ENCODE measurements at places on chromosomes 11 and 22.
A peak's percentile ranks its signal among the peaks of the same experiment; 100 is the strongest.

- DNase-seq = no peak
Observed at GRCh38 chr11:36400766-36401455, 104.8 kb downstream of the PRR5L start.

DNA sequence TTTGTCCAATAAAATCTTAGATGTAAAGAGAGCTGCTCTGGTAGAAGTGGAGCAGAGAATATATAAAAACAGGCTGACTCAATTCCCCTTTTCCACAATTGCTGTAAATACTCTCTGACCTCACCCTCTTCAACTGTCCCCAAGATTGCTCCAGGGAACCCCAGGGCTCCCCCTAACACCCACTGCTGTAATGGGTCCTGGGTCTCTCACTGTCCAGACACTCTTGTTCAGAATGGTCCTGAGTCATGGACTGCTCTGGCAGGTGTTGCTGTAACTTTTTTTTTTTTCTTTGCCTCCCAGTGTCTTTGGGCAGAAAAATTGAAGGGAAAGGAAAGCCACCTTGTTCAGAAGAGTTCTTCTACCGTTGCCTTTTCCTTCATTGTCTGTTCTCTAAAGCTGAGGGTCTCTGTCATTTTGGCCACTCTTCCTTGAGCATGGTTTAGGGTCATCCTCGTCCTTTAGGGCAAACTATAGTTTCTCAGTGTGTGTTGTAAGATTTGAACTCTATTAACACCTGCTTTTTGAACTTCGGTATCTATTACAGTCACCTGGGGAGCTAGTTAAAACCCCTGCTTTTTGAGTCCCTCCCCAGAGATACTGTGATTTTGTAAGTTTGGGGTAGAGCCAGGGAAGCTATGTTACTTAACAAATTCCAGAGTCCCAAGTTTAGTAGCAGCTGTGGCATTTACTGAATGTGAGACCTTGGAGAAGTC is 209.5 kb downstream of the NAV2 start:
- DNase-seq = no peak

- DNase-seq = no peak
Observed at GRCh38 chr22:33871935-33872334, 48.3 kb downstream of the LARGE1 start.

DNA sequence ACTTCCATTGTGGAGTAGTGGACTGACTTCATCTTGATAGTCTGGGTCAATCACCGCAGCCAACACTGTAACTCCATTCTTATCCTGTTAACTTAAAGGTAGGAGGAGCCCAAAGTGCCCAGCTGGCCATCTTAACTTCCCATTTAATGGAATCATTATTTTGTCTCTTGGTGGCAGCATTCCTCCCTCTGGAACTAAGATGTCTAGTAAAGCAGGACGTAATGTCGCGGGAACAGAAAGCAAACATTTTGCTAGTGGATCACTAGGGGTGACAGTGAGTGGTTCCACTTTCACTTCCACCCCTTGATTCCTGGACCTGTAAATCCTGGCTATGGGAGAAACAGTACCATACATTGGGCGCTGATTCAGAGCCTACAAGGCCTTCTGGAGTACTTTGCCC is 71.4 kb downstream of the GAB4 start:
- DNase-seq = no peak

DNA sequence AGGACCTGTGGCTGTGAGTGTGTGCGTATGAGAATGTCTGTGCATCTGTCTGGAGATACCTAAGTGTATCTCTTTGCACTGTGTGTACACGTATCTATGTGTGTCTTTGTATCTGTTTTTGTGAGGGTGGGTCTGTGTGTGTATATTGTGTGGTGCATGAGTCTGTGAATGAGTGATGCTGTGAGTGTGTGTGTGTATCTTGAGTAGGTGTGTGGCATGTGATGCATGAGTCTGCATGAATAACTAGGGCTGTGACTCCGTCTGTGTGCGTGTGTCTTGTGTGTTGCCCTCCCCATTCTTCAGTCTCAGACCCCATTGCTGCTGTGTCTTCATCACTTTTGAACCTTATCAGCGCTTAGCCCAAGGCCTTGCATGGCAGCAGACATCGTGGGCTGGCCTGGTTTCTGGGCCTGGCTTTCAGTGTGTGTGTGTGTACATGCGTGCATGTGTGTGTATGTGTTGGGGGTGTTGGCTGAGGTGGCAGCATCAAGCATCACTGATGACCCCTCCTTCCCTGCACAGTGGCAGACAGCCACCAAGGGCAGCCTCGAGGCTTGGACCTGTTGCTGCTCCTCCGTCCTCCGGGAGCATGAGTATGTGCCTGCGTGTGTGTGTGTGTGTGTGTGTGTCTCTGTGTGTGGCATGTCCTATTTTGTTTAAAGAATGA is 1.4 kb downstream of the SGSM1 start:
- no peak for DNase-seq

DNA sequence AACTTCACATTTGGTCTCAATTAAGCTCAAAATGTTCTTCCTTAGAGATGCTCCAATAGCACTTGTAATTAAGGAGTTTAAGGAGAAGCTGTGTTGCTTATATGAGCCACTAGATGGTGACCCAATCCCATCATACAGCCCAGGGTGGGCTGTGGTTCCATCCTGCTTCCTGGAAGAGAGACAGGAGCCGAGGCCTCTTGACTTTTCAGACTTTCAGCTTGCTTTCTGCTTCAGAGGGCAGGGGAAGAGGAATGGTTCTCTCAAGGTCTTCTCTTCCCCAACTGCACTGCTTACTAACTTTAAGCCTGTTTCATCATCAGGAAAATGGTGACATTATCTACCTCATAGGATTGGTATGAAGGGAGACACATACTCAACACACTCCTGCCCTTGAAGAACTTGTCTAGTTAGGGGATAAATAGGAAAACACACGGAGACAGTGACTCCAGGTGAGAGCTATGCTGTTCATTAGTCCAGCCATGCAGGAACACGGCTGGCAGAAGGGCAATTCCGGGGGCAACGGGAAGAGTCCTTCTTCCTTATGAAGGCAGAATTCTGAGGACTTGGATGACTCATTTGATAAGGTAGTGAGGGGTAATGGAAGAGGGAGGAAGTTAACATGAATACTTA is 20.1 kb downstream of the TMEM218 start:
- no peak for DNase-seq

DNA sequence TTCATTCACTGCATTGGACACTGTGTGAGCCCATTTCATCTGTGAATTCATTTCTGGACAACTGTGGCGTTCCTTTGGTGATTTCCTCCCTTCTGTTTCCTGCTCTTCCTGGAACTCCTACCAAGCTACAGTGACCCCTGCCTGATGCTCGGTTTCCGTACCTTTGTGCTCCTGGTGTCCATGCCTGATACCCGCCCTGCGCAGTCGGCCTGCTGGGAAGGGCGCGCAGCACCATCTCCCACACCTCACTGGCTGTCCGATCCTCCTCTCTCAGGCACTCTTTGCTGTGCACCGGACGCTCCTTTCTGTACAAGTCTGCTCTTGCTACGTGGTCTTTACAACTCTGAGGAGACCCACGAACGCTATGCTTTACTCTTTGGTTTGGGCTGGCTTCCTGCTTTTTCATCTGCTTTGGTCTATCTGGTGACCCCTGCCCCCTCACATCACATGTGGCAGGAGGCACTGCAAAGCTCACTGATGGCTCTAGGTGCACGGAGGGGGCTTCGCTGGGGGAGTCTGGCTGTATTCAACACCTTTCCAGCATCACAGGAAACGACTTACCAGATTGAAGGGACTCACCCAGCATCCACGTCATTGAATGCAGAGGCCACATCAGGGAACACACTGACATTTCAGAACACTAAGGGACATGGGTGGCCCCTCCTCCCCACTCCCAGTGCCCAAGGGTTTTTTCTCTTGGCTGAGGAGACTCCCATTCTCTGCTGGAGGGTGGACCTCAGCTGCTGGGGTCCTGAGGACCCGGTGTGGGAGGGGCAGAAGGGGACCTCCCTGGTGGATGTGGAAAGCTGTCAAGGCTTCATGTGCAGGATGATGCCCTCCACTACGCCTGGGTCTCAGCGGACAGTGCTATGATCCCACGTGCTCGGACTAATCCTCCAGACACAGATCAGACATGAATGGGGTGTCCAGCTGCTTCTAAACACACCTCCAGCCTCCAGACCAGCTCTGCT is 27.0 kb upstream of the MOB2 start:
- no peak for DNase-seq

DNA sequence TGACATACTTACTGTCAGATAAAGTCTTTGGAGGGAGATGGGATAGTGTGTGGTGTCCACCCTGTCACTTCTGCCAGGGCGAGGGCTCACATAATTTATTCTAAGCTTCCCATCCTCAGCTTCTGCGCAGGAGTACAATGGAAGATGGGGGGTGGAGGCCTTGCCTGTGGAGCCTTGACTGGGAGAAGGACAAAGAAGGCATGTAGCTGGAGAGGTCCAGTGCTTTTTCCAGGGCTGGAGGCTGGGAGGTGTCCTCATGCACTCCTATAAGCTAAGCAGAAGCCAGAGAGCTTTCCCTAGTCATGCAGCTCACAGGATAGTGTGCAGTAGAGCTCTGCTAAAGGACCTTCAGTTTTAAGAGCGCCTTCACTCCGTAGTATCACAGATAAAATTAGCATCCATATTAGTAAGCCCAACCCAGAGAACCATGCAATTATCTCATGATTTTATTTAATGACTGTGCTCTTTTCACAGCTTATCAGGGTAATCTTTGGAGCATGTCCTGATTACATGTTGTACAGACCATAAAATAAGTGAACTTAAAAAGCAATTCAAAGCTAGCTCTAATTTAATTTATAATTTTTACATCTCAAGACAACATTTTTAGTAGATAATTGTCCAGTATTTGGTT is 148.3 kb downstream of the TEAD1 start:
- DNase-seq = no peak

DNA sequence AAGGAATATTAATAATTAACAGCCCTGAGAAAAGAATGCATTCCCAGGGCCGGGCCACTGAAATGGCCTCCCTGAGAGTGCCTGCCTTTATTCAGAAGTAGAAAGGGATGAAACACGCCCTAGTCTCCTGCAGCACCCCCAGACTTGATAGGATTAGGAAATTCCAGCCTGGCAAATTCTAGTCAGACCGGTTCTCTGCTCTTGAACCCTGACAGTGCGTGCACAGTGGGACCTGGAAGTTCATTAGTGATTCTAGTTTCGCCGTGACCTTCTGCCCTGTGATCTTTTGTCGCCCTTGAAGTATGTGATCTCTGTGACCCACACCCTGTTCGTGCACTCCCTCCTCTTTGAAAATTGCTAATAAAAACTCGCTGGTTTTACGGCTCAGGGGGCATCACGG is 2.1 kb upstream of the GSTP1 start:
- DNase-seq = no peak

- DNase-seq = peak; percentile 38
Observed at GRCh38 chr22:50531962-50532674, 2.3 kb upstream of the TYMP start.

DNA sequence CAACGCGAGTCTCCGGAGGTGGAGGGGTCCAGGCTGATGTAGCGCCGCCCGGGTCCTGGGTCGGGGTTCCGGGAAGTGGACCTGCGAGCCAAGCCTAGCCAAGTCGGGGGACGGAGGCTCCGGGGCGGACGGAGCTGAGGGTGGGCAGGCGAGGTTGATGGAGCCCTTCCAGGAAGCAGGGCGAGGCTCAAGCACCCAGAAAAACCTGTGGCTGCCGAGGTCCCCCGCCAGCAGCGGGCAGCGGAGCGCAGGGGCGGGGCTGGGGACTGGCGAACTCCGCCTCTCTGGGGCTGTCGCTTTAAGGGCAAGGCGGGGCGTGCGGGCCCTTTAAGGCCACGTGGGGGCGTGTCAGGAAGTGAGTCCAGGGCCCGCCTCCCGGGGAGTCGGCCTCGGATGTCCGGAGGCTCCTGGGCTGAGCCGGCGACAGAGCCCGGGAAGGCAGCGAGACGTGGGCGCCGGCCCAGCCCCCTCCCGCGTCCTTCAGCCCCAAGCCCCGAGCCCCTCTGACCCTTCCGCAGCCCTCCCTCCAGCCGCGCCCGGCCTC is at the start of gene SLC35C1:
Gene SLC35C1, plus strand, starts transcription at position 389 of the 544 bp plus-strand sequence. CDS start 653 bp downstream, outside the sequence.
- peak; percentile 97 for DNase-seq

GRCh38 chr11:59625703-59626102 is 10.1 kb upstream of the OSBP start:
- no peak for DNase-seq

- DNase-seq = no peak
Observed at GRCh38 chr11:124536520-124536919, 6.9 kb downstream of the OR8B12 start.

GRCh38 chr11:31788085-31788484 is 23.0 kb downstream of the PAX6 start:
- no peak for DNase-seq

DNA sequence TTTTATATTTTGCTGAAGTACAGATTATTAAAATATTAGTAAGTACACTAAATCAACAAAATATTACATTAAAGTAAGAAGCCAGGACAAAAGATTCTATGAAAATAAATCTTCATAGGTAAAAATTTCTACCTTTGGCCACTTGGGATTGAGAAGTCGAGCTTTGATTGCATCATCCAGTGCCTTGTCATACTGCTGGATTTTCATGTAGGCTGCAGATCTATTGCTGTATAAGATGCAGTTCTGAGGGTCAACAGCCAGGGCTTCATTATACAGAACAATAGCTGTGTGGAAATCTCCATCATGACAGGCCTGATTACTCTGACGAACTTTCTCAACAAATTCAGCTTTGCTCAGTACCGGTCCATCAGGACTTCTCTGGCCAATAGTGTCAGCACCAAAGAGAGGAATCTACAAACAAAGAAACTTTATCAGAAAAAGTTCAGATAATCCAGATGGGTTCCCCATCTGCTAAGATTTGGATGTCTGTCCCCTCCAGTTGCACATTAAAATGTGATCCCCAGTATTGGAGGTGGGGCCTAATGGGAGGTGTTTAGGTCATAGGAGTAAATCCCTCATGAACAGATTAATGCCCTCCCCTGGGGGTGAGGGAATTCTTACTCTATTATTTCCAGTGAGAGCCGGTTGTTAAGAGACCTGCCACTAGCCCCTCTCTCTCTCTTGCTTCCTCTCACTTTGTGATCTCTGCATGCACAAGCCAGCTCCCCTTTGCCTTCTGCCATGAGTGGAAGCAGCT is 50.0 kb downstream of the TTC28 start:
- DNase-seq = no peak

- no peak for DNase-seq
Observed at GRCh38 chr11:61541598-61541997, 33.0 kb downstream of the LRRC10B start.

GRCh38 chr11:119155733-119156492 is 7.1 kb downstream of the ABCG4 start:
- no peak for DNase-seq

DNA sequence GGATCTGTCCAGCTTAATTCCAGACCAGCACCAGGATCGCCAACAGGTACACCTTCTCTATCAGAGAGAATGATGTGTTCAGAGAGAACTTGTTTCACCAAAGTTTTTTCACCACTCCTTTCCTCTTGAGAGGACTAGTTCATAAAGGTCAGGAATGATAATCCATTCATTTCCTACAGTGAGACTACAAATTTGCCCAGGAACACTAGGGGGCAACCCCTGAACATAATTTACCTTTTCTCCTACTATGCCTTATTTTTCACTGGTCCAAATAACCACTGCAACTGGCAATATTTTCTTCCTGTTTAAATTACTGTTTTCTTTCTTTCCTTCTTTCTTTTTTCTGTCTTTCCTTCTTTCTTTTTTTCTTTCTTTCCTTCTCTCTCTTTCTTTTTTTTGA is 22.5 kb downstream of the CAVIN3 start:
- no peak for DNase-seq

- DNase-seq = no peak
Observed at GRCh38 chr11:17740649-17741235, 6.2 kb downstream of the KCNC1 start.

Data from activated CD4-positive, alpha-beta T cell treated with anti-CD3 and anti-CD28 coated beads, Interleukin-2, amount 10 ng/mL, durations not matched to agents 7 days and 5 days (primary cell).